Activated CD8-positive, alpha-beta memory T cell treated with anti-CD3 and anti-CD28 coated beads for 4 hours (primary cell): ENCODE measurements at places on chromosomes 7 and 10.

DNA sequence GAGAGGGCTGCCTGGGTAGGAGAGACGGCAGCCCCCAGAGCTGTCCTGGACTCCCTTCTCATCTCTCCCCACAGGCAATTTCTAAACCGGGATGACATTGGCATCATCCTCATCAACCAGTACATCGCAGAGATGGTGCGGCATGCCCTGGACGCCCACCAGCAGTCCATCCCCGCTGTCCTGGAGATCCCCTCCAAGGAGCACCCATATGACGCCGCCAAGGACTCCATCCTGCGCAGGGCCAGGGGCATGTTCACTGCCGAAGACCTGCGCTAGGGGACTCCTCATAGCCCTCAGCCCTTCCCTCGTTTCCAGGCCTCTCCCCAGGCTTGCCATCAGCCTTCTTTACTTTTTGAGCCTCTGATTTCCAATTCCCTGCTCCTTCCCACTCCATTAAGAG is 2.6 kb downstream of the ATP6V1F start:
- no peak for DNase-seq

DNA sequence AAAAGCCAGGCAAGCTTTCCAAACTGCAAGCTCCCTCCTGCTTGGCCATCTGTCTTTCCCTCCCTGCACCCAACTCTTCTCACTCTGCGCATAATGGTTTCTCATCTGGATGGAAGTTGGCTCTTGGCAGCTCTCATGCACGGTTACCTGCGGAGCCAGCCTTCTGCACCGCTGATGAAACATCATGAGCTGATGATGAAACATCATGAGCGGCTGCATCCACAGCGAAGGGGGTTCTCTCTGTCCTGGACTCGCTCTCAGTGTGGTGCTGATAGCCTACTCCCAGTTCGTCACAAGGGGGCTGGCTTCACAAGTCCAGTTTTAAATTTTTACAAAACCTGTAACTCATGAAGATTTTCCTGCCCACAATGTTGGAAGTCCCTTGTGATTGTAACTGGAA is 457.5 kb downstream of the ACTR3B start:
- DNase-seq = no peak

- DNase-seq = no peak
Measured at GRCh38 chr7:18163091-18163490, 135.4 kb upstream of the PRPS1L1 start.

- DNase-seq = no peak
Measured at GRCh38 chr10:109968953-109969759, 38.6 kb upstream of the ADD3 start.

DNA sequence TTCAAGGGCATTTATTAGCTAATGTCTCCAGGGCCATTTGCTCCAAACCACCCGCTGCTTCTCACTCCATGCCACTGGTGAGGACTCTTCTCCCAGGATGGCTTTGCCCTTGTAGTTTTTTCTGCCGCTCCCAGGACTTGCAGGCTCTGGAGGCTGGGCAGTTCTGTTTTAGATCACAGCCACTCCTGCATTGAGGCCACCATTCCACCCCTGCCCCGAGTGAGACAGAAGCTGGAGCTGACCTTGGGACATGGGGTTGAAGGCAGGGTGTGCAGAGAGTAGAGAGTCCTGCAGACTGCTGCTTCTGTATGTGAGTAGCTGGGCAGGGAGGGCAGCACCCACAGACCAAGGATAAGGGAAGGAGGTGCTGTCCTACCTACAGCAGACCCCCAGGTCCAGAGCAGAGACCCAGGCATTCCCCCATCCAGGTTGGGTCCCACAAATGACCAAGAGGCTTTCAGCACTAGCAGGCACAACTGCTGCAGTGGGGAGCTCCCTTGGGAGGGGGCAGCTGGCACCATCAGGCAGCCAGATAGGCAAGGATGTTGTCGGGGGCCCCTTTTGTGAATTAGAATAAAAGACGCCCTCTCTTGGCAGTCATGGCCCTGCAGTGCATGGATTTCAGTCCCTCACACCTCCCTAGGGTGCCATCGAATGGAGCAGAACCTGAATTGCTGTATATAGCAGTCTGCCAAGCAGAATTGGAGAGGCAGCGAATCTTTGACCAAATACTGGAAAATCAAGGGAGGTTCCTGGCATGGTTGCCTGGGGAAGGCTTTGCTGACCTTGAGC is 22.7 kb upstream of the ADCYAP1R1 start:
- no peak for DNase-seq

DNA sequence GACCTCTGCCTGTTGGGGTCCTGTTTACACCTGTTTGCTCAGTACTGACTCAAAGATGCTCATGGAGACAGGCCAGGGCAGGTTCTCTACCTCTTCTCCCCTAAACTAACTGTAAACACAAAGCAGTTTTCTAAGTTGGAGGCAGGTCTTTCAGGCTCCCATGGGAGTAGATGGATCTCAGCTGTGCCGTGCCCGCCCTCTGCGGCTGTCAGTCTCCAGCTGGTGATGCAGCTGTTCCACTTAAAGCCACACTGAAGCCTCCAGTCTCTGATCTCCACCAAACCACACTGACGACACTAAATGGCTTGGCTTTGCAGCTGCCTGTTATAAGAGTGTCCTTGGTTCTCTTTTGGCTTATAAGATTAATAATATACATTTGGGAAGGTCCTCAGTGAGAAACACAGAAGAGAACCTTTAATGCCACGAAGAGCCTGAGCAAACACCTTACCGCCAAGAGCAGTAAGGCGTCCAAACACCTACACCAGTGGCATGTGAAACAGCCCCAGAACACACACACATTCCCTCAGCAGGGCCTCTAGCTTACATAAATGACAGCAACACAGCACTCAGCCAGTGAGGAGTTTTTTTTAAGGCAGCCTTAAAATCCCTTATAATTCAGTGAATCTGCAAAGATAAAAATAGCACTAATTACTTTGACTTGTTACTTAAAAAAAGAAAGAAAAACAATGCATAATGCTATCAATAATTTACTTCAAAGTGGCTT is 60.4 kb upstream of the KCNIP2 start:
- no peak for DNase-seq

DNA sequence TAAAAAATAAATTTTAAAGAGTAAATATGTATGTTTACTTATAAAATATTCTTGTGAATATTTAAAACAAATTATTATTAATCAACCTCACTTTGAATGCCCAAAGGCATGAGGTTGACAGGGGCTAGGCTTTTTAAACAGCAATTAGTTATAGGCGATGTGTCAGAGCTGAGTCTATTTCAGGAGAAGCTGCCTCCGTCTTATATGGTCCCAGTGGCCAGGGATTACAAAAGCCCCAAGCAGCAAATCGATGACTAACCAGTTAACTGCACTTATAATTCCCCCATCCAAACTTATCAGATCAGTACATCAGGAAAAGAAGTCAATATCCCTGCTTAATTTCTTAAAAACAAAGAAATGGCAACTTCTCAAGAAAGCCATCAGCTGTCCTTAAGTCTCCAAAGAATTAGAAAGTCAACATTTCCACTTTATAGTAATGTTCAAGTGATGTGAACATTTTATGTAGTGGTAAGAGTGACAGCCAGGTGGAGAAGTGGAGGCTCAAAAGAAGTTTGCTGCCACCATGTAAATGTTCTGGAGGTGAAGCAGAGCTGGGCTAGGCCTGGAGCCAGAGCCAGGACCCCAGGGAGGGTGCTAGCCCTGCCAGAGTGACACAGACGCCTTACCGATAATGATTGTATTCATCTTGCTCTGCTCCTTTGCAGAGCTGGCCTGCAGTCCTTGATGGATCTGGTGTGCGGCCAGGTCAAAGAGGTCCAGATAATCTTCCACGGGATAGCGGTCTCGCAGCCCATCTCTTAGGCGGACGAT is 51.5 kb downstream of the CHST15 start:
- no peak for DNase-seq

DNA sequence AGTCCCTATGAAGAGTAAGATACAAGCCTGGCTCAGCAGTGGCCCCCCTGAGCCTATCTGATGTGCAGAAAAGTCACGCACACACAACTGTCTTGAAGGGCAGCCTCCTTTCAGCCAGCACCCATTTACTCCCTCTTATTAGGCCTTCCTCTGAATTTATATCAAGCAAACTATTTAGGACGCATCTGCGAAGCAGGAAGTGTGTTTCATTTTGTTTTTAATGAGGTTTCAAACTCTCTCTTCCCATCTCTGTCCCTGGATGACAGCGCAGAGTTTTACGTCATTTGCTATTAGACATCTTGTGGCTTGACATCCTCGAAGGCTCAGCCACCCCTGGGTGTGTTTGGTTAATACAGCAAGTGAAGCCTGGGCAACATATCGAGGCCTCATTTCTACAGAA is 79.5 kb downstream of the CUX1 start:
- no peak for DNase-seq

GRCh38 chr10:123648595-123648994 is 17.6 kb upstream of the GPR26 start:
- DNase-seq = no peak

- no peak for DNase-seq
Measured at GRCh38 chr10:28012990-28013515, 14.2 kb upstream of the ODAD2 start.

DNA sequence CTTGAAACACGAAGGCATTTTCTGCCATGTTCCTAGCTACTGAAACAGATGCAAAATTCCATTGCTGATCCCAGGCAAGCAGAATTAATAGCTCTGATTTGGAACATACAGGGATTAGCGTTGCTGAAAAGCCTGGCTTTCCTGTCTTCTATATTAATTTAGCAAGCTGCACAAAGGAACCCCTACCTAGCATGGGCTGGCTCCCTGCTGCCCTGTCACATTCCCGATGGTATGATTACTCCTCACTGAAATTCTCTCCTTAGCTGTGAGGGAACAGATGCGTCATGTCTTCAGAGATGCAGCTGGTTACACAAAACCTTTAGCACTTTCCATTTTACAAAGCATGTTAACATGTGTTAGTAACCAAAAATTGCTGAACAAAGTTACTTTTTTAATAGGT is 878.9 kb downstream of the TYW1 start:
- no peak for DNase-seq

- no peak for DNase-seq
Measured at GRCh38 chr7:39001595-39001994, 23.9 kb downstream of the POU6F2 start.

- DNase-seq = no peak
Measured at GRCh38 chr7:31323101-31323500, 17.4 kb downstream of the NEUROD6 start.

DNA sequence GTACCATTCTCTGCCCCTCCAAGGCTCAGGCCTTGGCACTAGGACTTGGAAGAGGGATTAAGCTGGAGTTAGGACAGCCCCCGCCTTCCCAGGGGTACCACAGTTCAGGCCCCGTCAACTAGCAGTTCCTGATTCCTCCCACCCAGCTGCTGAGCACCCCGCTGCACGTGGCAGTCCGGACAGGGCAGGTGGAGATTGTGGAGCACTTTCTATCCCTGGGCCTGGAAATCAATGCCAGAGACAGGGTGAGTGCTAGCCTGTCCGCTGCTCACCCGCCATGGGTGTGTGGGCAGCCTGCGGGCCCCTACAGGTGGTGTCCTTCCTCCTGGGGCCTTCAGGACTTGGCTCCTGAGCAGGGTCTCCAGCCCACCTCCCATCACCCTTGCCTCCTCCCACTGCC is 2.0 kb upstream of the HOGA1 start:
- DNase-seq = no peak

DNA sequence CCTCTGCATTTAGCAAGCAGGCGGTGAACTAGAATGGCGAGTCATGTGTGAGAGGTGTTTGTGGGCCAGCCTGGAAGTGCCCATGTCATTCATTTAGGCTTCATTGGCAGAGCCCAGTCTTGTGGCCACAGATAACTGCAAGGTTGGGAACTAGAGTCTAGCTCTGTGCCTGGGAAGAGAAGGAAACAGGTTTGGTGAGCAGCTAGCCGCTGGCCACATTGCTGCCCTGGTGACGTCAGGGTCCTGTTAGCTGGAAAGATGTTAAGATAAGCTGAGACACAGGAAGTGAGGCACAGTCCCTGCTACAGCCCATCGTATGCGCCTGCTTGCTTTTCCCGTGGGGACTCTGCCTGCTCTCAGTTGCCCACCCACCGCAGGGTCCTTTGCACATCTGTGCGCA is 185.5 kb downstream of the CAMK1D start:
- DNase-seq = no peak

GRCh38 chr10:118939211-118940007 is 90.1 kb upstream of the NANOS1 start:
- DNase-seq = no peak

GRCh38 chr10:11921800-11922392 is 98.7 kb downstream of the PROSER2 start:
- no peak for DNase-seq

GRCh38 chr10:84517554-84517953 is 189.2 kb downstream of the CCSER2 start:
- no peak for DNase-seq

DNA sequence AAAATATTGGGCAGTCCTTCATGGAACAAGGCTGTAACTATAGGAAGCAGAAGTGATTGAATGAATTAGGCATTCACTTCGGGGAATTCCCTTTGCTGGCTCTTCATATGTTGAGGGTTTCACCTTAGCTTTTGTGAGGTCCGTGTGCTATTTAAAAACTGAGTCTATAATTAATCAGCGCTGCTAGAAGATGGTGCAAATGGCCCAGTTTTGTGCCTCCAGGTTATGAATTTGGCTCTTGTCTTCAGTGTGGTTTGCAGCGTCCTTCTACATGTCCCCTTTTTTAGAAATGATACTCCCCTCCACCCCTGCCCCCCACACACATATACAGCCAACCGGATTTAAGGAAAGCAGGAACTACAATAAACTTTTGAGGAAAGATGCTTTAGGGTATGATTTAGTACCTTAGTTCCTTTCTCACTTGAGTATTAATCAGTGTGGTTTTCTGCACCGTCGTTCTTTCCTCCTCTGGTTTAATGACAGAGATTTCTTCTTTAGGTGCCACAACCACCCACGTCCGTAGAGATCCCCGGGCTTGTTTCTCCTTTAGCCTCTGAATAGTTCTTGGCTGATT is 110.6 kb upstream of the SAMD8 start:
- DNase-seq = no peak

DNA sequence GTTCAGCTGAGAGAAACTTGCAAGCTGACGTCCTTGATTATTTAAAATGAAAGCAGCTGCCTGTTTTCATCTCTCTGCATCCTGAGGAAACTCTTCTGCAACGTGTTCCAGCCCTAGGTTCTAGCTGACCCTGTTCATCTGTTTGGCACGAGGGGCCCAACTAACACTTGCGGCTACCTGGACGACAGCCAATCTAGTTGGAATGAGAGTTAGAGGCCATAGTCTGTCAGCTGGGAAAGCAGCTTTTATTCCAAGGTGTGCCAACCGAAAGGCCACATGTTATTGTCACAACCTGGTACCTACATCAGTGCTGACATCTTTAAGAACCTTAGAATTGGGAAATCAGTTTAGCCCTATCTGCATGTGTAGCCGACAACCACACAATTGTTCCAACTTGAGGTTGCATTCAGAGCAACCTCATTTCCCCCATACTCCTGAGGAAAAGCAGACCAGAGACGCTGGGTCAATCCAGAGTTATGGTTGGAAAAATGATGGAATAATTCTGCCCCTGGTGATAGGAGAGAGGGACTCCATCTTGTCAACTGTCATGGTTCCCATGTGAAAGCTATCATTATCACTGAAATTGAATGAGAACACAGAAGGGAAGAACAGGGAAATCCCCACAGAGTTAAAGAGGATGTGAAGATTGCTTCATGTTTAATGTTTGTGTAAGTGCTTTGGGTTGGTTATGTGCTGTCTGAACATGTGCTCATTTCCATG is 121.6 kb downstream of the EGFR start:
- DNase-seq = no peak
